T-helper 1 cell (primary cell): ENCODE measurements at places on chromosomes 6 and 20.

GRCh38 chr6:327538-328116 is 35.3 kb downstream of the DUSP22 start:
- DNase-seq: no peak

DNA sequence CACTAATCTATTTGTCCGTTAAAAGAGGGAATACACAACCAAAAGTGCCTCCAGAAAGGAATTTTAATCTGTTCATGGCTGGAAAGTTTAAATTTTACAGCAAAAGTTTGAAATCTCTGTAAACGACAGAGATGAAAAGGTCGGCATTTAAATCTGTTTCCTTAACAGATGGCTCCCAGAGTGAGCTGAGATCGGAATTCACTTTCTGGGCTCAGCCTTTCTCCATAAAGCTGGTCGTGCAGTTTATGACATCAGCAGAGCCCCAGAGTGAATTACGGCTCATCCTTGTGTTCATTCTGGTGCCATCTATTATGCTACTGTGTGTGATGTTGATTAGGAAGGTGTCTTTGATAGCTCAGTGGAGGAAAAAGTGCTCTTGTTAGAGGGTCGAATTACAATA is 117.6 kb upstream of the ZFP64 start:
- no peak for DNase-seq

- DNase-seq: no peak
Observed at GRCh38 chr6:130385064-130385695, 19.4 kb downstream of the TMEM200A start.

- DNase-seq: peak; percentile 46
Observed at GRCh38 chr20:31674895-31675827, 37.4 kb downstream of the COX4I2 start.

DNA sequence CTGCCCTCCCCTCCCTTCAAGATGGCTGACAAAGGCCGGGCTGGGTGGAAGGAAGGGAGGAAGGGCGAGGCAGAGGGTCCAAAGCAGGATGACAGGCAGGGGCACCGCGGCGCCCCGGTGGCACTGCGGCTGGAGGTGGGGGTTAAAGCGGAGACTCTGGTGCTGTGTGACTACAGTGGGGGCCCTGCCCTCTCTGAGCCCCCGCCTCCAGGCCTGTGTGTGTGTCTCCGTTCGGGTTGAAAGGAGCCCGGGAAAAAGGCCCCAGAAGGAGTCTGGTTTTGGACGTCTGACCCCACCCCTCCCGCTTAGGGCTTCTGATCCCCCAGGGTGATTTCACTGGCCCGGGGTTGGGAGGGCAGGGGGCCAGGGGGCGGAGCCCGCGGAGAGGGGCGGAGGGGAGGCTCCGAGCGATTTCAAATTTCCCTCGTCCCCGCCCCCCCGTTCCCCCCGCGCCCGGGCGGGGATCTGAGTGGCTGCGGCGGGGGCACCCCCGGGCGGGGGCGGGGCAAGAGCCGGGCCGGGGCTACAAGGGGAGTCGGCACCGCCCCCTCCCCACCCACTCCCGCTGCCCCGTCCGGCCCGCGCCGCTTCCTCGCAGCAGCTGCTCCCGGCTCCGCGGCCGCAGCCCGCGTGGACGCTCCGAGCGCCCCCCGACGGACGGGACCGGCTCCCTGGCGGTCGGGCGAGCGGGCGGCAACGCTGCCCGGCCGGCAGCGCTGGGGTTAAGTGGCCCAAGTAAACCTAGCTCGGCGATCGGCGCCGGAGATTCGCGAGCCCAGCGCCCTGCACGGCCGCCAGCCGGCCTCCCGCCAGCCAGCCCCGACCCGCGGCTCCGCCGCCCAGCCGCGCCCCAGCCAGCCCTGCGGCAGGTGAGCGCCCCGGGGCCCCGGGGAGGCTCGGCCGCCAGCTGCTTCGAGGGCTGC is at the start of gene DNMT3B:
Gene DNMT3B, plus strand, starts transcription at position 555 of the 923 bp plus-strand sequence. CDS start 17,939 bp downstream, outside the sequence.
- peak; percentile 58 for DNase-seq

DNA sequence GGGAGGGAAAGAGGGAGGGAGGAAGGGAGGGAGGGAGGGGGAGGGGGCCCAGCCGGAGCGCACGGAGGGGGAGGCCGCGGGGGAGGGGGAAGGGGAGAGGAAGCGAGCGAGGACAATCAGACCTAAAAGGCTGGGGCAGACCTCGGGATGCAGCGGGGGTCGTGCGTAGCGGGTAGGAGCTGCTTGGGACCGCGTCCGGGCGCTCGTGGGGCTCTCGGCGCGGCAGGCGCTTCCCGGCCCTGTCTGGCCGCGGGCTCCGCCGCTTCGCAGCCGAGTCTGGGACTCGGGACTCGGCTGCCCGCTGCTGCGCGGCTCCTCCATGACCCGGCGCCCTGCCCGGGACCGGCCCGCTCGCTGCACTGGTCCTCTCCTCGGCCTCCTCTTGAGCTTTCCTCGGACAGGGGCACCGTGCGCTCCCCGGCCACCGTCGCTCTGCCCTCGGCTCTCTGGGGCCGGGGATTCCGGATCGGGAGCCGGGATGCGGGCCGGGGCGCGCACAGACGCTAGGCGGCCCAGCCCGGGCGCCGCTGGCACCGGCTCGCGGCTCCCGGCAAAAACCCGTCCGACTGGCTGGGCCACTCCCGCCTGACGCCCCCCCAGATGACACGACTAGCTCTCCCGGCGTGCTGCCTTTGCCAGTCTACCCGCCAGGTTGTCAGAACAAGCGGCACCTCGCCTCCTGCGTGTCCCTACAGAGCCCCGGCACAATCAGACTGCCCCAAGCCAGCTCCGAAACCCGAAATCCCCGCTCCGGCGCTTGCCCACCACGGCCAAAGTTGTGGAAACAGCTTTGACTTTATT is 2.2 kb downstream of the TFAP2A start:
- DNase-seq: no peak

DNA sequence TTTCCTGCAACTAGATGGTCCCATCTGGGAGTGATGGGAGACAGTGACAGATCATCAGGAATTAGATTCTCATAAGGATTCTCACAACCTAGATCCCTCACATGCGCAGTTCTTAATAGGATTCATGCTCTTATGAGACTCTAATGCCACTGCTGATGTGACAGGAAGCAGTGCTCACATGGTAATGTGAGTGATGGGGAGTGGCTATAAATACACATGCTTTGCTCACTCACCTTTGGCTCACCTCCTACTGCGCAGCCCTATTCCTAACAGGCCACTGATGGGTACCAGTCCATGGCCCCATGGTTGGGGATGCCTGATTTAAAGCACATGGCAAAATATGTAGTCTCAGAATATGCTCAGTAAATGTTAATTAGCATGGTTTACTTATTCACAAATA is 80.6 kb upstream of the MBOAT1 start:
- no peak for DNase-seq

DNA sequence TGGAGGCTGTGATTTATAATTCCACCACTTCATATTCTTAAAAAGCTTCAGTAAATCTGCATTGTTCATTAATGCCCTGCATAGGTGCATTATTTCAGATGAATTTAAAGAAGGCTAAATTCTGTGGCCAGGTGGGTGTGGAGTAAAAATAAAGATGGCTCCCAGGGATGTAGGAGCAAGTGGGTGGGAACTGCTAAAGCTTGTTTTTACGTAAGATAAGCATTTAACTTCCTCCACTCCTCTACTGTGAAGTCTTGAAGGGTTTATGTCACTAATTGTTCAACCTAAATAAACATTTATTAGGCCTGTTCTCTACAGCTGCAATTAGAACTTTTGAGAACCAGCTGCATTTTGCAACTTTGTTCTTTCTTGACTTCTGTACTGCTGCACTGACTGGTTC is 6.8 kb upstream of the SLC35B3 start:
- no peak for DNase-seq

- DNase-seq: no peak
Observed at GRCh38 chr6:117933471-117933870, 26.4 kb downstream of the SLC35F1 start.

GRCh38 chr6:44082872-44083321 is 44.4 kb downstream of the MRPL14 start:
- no peak for DNase-seq

DNA sequence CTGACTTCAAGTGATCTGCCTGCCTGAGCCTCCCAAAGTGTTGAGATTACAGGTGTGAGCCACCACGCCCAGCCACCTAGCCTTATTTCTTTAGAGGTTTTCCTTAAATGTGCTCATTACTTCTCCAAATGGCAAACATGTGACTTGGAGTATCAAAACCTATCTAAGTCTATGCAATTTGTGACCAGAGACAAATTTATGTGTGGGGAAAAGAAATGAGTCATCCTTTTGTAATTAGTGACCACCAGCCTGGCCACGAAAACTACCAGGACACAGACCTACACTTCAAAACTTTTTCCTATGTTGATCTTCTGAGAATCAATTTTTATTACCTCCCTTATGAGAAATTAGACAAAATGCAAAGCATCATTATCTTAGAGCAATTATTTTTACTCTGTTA is 64.6 kb upstream of the OGFRL1 start:
- no peak for DNase-seq

DNA sequence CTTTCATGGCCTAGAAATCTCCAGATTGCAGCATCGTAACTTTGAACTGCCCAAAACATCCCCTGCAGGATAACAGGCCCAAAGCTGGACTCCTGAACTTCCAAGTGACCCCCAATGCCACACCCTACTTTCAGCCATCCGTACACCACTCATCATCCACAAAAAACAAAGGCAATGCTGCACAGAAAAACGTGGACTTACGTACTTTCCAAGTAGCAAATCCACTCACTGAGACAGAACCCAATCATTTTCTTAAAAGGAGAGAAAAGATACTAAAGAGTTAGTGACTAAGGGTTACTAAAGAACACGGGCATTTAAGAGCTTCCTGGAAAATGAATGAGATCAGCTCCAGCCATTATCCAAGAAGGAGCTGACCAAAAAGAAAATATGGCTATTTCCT is 211.0 kb downstream of the WDR27 start:
- no peak for DNase-seq

DNA sequence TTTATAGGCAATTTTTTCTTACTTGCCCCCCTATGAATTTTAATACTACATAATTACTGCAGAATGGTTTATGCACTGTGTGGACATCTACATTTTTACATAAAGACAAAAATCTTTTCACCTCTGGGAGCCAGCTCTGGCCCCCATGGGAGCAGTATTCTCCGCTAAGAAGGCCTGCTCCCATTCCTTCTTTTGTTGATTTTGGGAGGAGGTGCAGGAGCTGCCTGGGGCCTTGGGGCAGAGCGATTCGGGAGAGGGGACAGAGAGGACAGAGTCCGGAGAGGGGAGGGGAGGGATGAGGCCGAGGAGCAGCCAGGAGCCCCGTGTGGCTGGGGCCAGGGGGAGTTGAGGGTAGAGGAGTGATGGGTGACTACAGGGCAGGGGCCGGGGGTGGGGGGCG is 452.0 kb downstream of the PREX1 start:
- no peak for DNase-seq

DNA sequence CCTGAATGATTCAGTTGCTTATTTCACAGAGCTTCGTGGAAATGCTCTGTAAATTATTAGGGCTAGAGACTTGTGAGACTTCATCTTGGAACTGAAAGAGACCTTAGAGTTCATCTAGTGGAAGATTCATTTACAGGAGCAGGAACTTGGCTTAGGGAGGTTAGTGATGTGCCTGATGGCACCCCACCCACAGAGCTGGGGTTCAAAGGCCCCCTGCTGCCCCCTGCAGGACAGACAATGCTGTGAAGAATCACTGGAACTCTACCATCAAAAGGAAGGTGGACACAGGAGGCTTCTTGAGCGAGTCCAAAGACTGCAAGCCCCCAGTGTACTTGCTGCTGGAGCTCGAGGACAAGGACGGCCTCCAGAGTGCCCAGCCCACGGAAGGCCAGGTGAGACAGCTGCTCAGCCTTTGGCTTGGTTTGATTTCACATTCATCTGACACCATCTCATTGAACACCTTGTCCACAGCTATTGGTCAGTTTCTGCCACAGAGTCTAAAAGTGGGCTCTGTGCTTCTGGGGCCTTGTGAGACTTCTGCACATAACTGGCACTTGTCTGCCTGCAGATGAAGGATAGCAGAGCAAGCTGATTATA is 25.1 kb downstream of the MYBL2 start:
- peak; percentile 36 for DNase-seq

GRCh38 chr6:160418370-160418769 is 70.2 kb downstream of the SLC22A3 start:
- DNase-seq: no peak

DNA sequence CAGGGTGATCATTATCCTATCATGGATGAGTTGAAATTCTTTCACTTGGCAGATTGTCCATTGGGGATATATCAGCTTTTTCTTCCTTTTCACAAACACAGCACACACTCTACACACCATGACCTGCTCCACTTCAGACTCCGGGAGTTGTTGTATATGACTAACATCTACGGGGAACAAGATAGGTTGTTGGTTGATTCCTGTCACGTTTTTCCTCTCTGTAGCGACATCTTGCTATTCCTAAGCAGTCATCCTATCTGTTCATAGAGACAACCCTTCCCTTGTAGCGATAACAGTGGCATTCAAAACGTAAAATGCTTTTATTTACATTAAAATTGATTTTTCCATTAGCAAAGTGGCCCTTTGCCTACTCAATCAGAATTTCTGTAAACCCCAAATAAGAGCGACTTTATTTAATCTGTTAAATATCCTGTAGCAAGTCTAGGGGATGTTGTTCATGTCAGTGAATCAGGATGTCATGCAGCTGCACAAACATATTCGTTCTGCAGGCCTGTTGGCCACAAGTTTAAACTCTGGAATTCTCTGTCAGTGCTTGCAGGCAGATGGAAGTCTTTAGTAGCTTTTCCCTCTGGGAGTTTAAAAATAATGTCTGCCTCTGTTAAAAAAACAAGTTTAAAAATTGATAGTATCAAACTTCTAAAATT is 23.1 kb downstream of the PHACTR2 start:
- no peak for DNase-seq

DNA sequence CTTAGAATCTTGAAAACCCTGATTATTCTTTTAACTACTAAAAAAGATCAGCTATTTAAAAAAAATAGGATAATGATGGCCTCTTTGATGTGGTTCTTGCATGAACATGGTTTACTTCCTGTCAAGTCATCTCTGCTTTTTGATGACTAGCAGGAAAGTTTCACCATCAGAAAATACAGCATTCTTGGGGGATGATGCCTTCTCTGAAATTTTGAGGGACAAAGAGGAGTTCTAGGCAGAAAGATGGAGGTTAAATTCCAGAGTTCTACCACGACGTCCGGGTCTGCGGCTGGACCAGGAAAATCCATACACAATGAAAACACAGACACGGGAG is 130.4 kb downstream of the OLIG3 start:
- DNase-seq: no peak

- DNase-seq: peak; percentile 46
Observed at GRCh38 chr6:112027942-112028674, 25.8 kb upstream of the CCN6 start.

GRCh38 chr6:166562726-166563125 is 23.8 kb downstream of the RAMACL start:
- no peak for DNase-seq

GRCh38 chr6:34922177-34922663 is 33.2 kb downstream of the ANKS1A start:
- DNase-seq: no peak

GRCh38 chr6:2918936-2919335 is 15.8 kb upstream of the SERPINB9 start:
- DNase-seq: no peak

GRCh38 chr20:2751878-2752566 is 48.4 kb downstream of the CPXM1 start:
- peak; percentile 36 for DNase-seq

- no peak for DNase-seq
Observed at GRCh38 chr6:97947841-97948240, 664.8 kb upstream of the MMS22L start.
